Activated naive CD8-positive, alpha-beta T cell treated with anti-CD3 and anti-CD28 coated beads, Interleukin-2, amount 50 U/mL, for 24 hours (primary cell): ENCODE measurements at places on chromosomes 12 and 14.

GRCh38 chr12:20350026-20350425 is 18.3 kb upstream of the PDE3A start:
- no peaks in the 10 kb centered on the region for H3K4me1 ChIP-seq
- H3K27me3 ChIP-seq = no peaks in the 10 kb centered on the region
- H3K27ac ChIP-seq = no peak overlapping the region
- DNase-seq = no peak

DNA sequence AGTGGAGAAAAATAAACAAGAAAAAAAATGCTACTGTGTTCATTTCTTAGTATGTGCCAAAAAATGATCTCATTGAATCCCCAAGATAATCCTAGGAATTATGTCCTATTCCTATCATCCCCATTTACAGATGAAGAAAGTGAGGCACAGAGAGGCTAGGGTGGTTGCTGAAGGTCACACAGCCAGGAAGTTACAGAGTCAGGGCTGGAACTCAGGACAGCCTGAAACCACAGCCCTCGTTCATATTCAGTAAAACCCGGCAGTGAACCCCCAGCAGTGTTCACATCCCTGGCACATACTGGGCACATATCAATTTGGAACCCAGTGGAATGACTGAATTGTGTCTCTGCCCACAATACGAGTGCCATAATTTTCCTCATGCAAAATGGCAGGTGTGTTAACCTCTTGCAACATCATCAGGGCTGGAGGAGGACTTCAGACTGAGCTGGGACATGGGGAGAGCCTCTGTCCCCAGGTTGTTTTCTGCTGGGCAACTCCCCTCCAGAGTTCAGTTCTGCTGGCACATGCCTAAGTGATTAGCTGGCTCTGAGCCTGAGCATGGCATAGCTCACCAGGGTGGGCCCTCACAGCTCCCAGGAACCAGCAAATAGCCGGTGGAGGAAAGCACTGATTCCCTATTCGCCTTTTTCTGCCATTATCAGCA is 2.0 kb upstream of the PPP1CC start:
- no peak for DNase-seq
- no peaks in the 10 kb centered on the region for H3K27me3 ChIP-seq
- no peak overlapping the region for H3K27ac ChIP-seq
- H3K4me3 ChIP-seq = no peak overlapping the region
- peaks cover 19% of the 10 kb centered on the region for H3K36me3 ChIP-seq

DNA sequence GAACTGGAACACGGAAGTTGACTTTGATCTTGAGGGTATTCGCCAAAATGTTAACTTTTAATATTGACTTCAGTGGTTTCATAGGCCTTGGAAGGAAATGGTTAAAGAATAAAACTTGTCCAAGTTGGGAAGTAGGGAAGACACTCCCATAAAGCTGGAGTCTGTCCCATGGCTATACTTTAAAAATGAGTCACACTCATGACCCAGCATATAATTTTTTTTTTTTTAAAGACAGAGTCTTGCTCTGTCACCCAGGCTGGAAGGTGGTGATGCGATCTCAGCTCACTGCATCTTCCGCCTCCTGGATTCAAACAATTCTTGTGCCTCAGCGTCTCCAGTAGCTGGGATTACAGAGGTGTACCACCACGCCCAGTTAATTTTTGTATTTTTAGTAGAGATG is 19.6 kb downstream of the TMPRSS12 start:
- peaks cover 2% of the 10 kb centered on the region for H3K36me3 ChIP-seq
- H3K27ac ChIP-seq = no peak overlapping the region
- peaks cover 3% of the 10 kb centered on the region for H3K4me1 ChIP-seq
- H3K4me3 ChIP-seq = no peak overlapping the region
- H3K27me3 ChIP-seq = peaks cover 2% of the 10 kb centered on the region

- no peak overlapping the region for H3K27ac ChIP-seq
- H3K36me3 ChIP-seq = no peaks in the 10 kb centered on the region
- DNase-seq = no peak
Observed at GRCh38 chr12:32558903-32559302, 120.2 kb upstream of the DNM1L start.

GRCh38 chr12:92042791-92043531 is 102.7 kb downstream of the BTG1 start:
- no peak overlapping the region for H3K4me3 ChIP-seq
- peak overlapping the region; percentile 32 for H3K27ac ChIP-seq
- H3K4me1 ChIP-seq = peaks cover 85% of the 10 kb centered on the region
- peaks cover 2% of the 10 kb centered on the region for H3K36me3 ChIP-seq
- no peaks in the 10 kb centered on the region for H3K27me3 ChIP-seq
- no peak for DNase-seq

DNA sequence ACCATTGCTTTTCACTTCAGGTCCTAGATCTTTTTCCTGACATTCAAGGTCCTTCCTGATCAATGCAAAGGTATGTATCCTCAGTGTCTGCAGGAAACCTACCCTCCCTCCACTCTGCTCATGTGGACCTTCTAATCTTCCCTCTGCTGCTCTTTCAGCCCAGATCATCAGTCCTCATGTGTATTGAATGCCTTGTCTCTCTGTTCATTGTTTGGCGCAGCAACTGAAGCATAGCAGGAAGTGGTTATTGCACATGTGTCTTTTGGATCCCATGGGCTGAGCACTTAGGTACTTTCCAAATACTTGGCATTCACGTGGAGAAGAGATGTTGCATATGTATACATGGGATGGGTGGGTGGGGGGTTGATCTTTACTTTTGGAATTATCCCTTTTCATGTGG is 4.3 kb upstream of the NIN start:
- no peaks in the 10 kb centered on the region for H3K27me3 ChIP-seq
- no peak overlapping the region for H3K27ac ChIP-seq
- no peak overlapping the region for H3K4me3 ChIP-seq
- H3K4me1 ChIP-seq = peaks cover 58% of the 10 kb centered on the region
- H3K36me3 ChIP-seq = no peaks in the 10 kb centered on the region

DNA sequence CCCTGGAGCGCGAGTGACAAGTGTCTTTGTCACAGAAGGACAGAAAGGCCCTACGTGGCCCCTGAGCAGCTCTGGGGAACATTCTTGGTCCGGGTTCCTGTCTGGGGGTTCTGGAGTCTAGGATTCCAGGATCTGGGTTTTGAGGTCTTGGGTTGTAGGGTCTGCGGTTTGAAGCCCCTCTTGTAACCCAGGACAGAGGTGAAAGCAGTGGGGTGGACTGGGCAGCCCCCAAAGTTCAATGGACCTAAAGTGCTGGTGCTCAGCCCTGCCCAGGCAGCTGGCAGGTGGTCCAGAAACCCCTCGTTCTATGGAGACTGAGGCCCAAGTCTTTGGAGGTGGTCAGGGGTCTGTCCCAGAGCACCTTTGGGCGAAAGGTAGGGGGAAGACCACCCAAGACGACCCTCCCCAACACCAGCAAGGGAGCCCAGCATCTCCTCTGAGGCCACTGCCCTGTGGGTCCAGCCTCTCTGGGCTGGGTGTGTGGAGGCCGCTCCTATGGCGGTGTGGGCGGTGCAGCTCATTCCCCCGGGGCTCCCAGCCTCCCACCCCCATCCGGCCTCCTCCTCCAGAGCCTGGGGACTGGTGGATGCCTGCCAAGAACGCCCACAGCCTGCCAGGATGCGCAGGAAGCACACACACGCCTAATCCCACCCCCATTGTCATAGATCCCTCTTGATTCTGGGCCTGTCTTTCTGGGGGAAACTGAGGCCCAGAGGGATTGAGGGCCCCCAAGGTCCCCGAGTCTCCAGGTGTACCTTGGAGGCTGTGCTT is 30.2 kb upstream of the ANKRD9 start:
- H3K4me3 ChIP-seq = no peak overlapping the region
- H3K4me1 ChIP-seq = peaks cover 3% of the 10 kb centered on the region
- peaks cover 8% of the 10 kb centered on the region for H3K27me3 ChIP-seq
